ENCODE measurements at places on chromosomes 6 and 20.

DNA sequence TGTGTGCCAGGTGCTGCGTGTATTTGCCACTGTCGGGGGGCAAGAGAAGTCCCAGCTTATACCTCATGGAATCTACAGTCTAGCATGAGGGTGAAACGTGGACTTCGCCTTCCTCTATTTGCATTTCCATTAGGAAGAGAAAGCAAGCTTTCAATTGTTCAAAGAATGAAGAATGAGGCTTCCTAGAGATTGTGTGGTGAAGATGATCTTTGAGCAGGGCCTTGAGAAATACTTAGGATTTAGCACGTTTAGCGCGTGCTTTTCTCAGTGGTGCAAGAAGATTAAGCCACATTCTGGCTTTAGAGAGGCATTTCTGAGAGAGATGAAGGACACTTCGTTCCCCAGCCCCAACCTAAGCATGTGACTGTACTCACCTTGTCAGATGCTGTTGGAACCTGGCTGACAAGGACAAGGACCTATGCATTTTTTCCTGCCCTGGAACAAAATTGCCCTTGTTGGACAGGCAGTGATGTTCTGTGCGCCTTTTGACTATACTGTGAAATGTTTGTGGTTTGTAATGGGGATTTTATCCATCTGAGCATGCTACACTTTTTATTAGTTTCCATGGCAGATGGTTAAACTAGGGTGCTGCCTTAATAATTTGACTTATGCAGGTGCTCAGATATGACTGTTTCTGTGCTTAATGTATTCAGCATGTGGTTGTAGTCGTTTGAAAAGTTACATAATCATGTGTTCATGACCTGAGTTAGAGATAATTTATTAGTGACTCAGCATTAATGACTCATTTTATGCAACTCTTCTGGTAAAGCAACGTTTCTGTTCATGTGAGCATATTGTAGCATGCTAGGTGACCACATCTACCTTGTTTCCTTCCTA is 10.7 kb downstream of the TULP4 start:
- peak; percentile 71 for DNase-seq

GRCh38 chr20:6848041-6848440 is 80.6 kb downstream of the BMP2 start:
- no peak for DNase-seq

GRCh38 chr6:157060440-157060952 is 262.8 kb downstream of the TMEM242 start:
- no peak for DNase-seq

DNA sequence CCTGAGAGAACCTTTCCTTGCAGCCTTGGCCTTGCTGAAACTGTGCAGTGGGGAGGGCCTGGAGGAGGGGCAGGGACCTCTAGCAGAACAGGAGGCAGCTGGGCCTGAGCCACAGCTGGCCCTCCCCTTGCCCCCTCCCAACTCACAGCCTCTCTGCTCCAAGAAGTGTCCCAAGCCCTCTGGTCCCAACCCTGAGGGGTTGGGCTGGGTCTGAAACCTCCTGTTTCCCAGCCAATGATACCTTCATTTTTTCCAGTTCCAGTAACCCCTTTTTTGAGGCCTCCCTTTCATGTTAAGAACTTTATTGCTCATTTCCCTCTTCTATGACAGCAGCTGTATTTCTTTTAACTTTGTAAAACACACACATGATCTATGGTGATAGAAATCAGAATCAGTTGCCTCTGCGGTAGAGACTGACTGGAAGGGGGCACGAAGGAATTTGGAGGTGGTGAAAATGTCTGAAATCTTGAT is 17.9 kb upstream of the ARMC12 start:
- DNase-seq, result no peak

DNA sequence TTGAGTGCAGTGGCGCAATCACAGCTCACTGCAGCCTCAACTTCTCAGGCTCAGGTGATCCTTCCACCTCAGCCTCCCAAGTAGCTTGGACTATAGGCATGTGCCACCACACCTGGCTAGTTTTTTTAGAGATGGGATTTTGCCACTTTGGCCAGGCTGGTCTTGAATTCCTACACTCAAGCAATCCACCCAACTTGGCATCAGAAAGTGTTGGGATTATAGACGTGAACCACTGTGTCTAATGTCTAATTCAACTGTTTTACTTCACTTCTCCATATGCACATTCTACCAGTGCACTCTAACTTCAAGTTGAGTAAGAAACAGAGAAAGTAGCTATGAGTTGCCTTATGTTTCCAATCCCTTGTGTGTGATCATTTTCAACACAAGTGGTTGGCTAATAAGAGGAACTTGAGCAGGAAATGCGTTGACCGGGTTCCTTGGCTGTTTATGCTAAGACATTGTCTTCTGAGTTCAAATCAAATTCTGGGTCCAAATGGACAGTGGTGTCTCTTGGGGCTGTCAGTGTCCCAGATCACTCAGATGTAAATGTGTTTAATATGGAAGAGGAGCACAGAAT is 23.9 kb downstream of the ZNF337 start:
- no peak for DNase-seq

DNA sequence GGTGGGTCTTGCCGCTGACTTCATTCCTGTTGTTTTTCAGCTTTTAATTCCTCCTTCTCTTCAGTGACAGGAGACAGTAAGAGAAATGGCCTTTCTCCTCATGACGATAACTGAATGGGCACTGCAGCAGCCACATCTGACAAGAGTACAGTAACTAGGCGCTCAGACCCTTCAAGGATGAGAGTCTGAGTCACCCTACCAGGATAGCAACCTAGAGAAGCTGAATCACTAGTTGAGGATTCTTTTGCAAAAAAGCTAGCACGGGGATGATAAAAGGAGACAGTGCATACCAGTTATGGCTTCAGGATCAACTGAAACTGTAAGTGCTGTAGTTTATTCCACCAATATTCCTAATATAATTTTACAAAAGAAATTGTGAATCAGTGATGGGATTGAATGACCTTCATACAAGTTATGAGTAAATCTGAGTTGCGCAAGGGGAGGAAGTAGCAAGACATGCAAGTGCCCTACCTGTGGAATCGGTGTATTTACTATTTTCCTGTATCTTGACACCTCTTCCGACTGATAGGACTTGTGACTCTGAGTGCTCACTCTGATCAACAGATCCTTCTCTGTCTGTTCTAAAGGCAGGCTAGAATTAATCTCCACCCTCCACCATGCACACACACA is 161.8 kb upstream of the GRIK2 start:
- DNase-seq, result peak; percentile 8

- no peak for DNase-seq
Measured at GRCh38 chr6:33093855-33094254, 18.1 kb downstream of the HLA-DPB1 start.

- DNase-seq, result no peak
Measured at GRCh38 chr6:117919775-117920729, 13.0 kb downstream of the SLC35F1 start.

- DNase-seq, result no peak
Measured at GRCh38 chr20:59175861-59176260, 12.2 kb downstream of the ZNF831 start.

DNA sequence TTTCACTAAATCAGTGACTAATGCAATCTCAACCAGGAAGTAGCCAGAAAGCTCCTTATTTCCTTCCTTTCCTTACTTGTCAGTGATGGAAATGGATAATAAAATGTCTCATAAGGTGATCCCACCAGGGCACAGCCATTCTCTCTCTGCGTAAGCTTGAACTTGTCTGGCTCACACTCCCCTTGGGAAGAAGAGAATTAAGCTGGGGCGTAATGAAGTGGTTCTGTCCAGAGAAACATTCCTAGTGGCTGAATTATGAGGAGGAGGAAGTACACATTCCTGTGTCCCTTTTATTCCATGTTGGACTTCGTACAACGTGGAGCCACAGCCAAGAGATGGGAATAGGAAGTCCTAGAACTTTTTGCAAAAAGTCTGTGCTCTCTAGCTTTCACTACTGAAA is 93.7 kb downstream of the MTHFD1L start:
- no peak for DNase-seq

GRCh38 chr6:21402368-21402767 is 191.2 kb upstream of the SOX4 start:
- peak; percentile 15 for DNase-seq

All from ELR (cell line).